NCI-H748 treated with DMSO at 0.1 percent for 48 hours (cell line): ENCODE measurements at places on chromosomes 1 and 21.

DNA sequence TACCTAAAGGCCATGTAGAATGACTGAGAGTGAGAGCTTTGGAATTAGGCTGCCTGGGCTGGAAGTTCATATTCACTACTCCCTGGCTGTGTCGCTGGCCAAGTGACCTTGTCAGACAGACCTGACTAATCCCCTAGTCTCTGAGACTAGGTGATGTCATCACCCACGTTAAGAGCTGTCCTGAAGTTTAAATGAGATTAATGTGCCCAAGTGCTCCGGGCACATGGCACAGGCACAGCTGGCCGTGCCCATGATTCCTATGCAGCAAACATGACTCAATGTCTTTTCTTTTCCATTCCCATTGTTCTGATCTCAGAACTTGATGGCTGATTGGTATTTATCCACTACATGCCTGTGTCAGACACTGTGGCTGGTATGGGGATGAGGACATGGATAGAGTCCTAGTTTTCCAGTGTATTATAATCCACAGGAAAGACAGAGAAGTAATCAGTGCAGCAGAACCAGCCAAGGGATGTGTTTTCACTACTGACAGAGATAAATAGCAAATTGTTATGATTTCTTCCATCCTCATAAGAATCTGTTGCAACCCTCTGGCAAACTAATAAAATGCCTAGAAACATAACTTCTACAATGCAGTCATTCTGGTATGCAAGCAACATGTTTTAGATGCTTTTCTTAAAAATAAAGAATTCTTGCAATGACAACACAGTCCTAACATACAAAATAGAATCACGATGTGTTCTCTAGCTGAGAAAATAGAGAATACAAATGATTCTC lies 180.9 kb downstream of the PCP4 start:
- DNase-seq, result no peak

- no peak for DNase-seq
Measured at GRCh38 chr21:42414928-42415769, 11.4 kb downstream of the UBASH3A start.

DNA sequence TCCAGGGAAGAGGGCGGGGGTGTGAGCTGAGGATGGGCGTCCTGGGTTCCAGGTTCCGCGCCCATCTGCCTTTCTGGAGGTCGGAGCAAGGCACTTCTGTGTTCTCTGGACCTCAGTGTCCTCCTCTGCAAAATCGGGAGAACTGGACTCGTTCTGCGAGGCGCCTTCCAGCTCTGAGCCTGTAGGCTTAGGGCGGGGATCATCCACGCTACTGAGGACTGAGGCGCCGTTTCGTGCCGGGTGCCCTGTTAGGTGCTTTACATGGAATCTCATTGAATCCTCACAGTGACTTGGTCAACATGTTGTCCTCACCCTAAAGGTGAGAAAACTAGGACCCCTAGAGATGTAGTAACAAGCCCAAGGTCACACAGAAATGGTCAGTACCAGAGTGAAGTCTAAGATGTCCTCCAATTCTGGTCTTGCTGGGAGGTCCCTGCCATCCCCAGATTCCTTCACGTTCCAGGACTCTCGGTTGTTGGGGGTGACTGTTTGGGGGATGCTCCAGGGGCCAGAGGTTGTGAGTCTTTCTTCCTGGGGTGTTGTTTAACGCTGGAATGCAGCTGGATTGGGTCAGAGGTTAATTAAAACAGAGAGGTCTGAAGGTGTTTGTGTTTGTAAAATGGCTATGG lies 677 bp downstream of the PRKAA2 start:
- DNase-seq, result no peak

DNA sequence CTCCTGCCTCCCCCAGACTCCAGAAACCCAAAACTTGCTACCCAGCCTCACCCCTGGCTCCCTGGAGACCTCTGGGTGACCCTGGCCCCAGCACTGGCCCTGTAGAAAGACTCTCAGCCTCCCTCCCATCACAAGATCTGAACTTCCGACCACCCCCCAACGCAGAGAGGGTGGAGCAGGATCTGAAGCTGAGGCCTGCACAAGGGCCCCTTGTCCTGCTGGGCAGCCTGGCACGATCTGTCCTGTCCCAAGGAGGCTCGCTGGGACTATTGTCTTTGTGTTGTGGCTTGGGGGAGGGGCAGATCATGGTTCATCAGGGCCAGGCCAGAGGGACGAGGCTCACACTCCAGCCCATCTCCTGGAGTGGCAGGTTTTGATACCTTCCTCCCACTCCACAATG lies 20.0 kb downstream of the PHLDA3 start:
- DNase-seq, result no peak
